ENCODE measurements at places on chromosomes 1 and 21. TPM values are rescaled to one million over a fixed set of nuclear protein-coding genes. Genes with fewer than 3 reads are reported as not detected.

The FAM167B gene
- 0.99 TPM for total RNA-seq

The LCE1E gene
- total RNA-seq, result not detected

The LENEP gene
- total RNA-seq, result not detected

The SPRR2G gene
- total RNA-seq, result not detected

The MXRA8 gene
- total RNA-seq, result 102 TPM

The NBPF4 gene
- total RNA-seq, result 6.9 TPM

The NUF2 gene
- 21.3 TPM for total RNA-seq

The NAV1 gene
- 56.8 TPM for total RNA-seq

The FAM72C gene
- 3.8 TPM for total RNA-seq

The PGLYRP4 gene
- total RNA-seq, result 0.12 TPM

The MSH4 gene
- 5.5 TPM for total RNA-seq

The FCAMR gene
- not detected for total RNA-seq

The RPAP2 gene
- total RNA-seq, result 5.8 TPM

The CTH gene
- total RNA-seq, result 10.0 TPM

The FMN2 gene
- 3.8 TPM for total RNA-seq

The RPTN gene
- 0.06 TPM for total RNA-seq

The EFHD2 gene
- total RNA-seq, result 308 TPM

The IRF6 gene
- 19.2 TPM for total RNA-seq

The KRTAP10-6 gene
- not detected for total RNA-seq

The MX2 gene
- total RNA-seq, result 10.1 TPM

The IVL gene
- total RNA-seq, result not detected

The DMRTA2 gene
- total RNA-seq, result 3.5 TPM

The GPR61 gene
- 2.5 TPM for total RNA-seq

The GRIK1 gene
- total RNA-seq, result 0.25 TPM

The SLAMF8 gene
- total RNA-seq, result 0.47 TPM

The AHCYL1 gene
- 59.1 TPM for total RNA-seq

The PDZK1 gene
- total RNA-seq, result 0.94 TPM

The CFHR1 gene
- not detected for total RNA-seq

The CRABP2 gene
- total RNA-seq, result 2.1 TPM

The NTNG1 gene
- total RNA-seq, result 1.8 TPM

The CXADR gene
- total RNA-seq, result 65.4 TPM

The LAMC2 gene
- 1.9 TPM for total RNA-seq

The CAMK2N1 gene
- total RNA-seq, result 7.8 TPM

The DNAH14 gene
- total RNA-seq, result 82.1 TPM

The TMEM269 gene
- total RNA-seq, result 0.68 TPM

The B3GALT2 gene
- 1.1 TPM for total RNA-seq

The NCAM2 gene
- 26.1 TPM for total RNA-seq

Data from testis (tissue), 5 donors.